ENCODE measurements at places on chromosomes 5 and 9.

DNA sequence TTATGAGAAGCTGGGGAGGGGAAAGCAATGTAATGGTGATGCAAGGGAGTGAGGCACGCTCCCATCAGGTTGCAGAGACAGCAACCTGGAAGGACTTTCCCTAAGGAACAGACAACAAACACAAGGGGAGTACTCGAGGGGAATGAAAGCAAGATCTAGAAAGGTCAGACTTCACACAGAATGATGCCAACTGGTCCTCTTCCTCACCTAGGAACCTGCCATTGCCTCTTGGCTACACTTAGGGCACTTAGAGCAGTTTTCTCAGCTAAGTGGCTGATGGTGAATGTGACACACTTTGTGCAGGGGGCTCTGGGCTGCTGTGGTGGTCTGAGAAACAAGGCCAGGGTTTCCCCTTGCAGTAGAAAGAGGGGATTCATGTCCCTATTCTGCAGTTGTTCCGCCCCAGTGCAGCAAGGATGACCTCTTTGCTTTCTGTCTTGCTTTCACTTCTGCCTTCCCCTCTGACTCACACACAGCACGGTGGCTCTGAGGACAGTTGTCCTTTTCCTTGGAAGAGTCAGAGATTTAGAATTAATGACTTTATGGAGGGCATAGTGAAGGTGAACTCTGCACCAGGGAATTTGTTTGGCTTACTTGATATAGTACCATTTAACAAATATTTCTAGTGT, 394.0 kb upstream of the KLF4 start:
- no peak for DNase-seq

GRCh38 chr5:1788828-1789227, 10.8 kb downstream of the MRPL36 start:
- DNase-seq: no peak

DNA sequence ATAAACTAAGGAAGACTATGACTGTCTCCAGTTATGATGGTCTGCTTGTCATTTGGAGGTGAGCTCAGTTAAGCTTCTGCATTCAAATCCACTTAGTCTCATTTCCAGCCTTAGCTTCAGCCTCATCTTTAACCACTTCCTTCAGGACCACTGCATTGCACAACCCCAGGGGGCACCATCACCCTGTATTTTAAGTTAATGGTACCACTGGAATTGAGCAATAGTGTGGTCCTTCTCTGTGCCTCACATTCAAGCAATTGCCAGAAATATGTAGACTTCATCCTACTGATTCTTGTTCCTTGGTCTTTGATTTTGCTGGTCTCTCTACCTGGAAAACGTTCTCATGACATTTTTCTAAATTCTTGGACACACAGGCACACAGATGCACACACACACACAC, 131.5 kb upstream of the PTPN3 start:
- no peak for DNase-seq

- DNase-seq: no peak
These were observed 417.7 kb downstream of the GADD45G start for GRCh38 chr9:90022474-90022873.

GRCh38 chr5:126100767-126101166, 322.4 kb upstream of the GRAMD2B start:
- no peak for DNase-seq

- DNase-seq: no peak
These were observed 51.9 kb upstream of the RNF38 start for GRCh38 chr9:36451949-36452348.

- no peak for DNase-seq
These were observed 154.3 kb downstream of the PIP5K1B start for GRCh38 chr9:68859347-68859746.

DNA sequence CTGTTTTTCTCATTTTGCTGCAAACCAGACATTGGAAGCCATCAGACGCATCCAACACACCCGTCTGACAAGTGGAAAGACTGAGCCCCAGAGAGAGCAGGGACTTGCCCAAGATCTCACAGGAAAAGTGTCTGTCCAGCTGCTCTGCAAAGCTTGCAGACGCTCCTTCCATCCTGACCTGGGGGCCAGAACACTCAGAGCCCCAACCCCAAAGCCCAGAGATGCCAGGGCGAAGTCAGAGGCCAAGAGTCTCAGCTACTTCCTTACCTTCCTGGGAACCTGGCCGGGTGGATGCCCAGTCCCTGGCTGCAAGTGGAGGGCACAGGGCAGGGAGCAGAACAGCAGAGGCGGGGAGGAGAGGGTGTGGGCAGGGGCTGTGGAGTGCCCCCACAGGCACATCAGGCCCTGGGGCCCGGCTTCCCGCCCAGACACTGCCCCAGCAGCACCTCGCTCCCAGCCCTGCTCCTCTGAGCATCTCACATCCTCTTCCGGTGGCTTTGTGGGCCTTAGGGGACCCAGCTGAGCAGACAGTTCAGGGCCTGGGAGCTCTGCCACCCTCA, 9.7 kb upstream of the RALGDS start:
- no peak for DNase-seq

- DNase-seq: no peak
These were observed 25.8 kb downstream of the UGT3A2 start for GRCh38 chr5:36040651-36041536.

DNA sequence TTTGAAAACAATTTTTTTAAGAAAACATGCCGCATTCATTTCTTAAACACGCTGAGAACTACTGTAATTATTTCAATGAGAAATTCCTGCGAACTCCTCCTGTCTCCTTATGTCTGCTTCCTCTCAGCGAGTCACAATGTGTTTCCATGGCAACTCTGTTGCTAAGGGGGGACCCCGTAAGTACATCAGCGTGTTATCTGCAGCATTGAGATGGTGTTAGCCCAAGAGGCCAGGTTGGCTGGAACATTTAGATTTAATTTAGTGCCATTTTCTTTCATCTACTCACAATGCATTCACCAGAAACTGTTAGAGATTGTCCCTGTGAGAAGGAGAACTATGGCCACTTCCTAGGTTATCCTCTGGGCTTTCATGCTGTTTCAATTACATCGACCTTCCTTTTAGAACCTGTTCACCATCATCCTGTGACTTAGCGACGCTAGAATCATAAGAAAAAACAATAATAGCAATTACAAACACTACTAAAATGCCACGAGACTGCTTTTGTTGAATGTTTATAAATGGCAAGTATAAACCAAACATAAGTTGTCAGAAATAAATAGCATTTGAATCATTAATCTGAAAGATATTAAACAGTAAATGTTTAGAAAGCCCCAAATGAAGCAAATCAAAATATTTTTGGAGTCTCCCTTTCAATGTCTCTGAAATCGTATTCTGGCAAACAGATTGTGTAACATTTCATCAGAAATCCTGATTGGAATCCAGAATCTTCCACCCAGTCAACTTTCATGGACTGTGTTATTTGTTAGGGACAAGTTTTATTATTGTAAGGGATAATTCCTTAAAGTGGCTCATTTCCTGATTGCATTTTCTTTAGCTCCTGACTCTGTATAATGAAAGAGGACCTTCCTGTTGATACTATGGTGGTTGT, 39.7 kb upstream of the SHC3 start:
- DNase-seq: no peak

GRCh38 chr5:167764641-167765289, 526.7 kb upstream of the WWC1 start:
- DNase-seq: peak; percentile 61

DNA sequence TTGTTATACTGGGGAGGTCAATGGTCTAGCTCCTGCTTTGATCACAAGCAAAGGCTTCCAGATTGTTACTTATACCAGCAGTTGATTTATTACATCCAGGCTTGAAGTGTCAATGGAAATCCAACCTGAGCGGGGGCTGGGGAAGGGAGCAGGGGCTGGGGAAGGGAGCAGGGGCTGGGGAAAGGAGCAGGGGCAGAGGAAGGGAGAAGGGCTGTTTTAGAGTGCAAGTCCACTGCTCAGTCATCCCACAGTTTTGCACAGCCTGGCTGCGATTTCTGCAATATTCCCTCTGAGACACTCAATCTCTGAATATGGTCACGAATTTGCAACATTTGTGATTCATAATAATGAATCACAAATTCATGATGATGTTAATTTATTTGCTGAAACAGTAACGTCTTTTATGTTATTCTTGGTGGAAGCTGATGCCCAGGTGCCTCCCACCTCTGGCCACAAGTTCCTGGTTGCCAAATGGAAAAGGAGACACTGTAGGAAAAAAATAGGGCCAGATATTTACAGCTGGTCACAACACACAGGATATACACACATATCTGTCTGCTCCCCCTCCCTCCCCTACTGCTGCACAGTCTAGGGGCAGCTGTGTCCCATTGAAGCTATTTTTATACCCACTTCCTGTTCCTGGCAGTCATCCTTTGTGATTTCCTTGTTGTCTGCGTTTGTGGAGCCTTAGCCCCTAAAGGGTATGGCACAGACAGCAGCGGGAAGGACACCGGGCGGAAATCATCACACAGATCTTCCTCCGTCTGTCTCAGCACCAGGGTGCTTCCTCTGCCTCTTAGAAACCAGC, 325.1 kb downstream of the GADD45G start:
- peak; percentile 55 for DNase-seq

- no peak for DNase-seq
These were observed 8.7 kb downstream of the NREP start for GRCh38 chr5:111748304-111748763.

GRCh38 chr9:96460470-96460869, 10.5 kb downstream of the HABP4 start:
- no peak for DNase-seq

GRCh38 chr5:150641006-150641570, 628 bp downstream of the SYNPO start:
- peak; percentile 78 for DNase-seq

DNA sequence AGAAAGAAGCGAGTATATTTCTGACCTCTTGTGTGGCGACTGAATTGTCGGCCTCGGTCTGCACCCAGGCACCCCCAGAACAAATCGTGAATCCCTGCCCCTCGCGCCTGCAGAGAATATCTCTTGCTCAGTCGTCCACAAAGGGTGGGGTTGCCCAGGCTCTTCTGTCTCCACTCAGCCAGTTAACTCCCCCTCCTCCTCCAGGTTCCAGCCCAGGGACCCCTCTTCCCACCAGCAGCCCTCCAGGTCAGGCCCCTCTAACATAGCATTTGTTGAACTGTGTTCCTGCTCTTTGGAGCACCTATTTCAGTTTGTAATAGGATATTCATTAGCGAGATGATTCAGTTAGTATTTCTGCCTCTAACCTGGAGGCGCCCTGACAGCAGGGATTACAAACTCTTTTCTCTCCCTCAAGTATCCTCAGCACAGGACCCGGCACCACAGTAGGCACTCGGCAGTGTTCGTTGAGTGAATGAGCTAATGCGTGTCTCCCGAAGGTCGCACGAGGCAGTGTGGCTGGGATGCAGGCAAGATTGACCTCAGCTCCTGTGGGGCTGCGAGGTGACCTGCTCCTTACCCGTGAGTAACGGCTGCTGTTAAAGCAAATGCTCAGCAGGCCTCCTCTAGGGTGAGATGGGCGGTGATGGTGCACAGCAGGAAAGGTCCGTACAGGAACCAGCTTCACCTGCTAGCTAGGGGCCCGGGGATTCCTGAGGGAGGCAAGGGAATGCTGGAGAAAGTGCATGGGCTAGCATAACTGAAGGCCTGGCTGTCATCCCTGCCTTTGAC, 25.8 kb downstream of the ZBTB34 start:
- no peak for DNase-seq

DNA sequence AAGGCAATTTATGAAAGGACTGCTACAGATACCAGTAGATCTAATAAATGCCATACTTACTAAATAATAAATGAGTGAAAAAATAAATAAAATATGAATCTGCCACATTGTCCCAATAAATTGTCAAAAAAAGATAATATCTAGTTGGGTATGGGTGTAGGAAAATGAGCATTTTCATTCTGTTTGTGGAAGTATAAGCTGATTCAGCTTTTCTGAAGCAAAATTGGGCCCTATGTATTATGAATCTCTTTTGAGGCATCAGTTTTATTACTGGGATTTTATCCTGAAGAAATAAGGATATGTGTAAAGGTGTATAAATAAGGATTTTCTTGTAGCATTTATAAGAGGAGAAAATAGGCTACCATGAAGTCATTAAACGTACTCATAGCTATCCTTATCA, 46.1 kb downstream of the CAVIN4 start:
- no peak for DNase-seq

DNA sequence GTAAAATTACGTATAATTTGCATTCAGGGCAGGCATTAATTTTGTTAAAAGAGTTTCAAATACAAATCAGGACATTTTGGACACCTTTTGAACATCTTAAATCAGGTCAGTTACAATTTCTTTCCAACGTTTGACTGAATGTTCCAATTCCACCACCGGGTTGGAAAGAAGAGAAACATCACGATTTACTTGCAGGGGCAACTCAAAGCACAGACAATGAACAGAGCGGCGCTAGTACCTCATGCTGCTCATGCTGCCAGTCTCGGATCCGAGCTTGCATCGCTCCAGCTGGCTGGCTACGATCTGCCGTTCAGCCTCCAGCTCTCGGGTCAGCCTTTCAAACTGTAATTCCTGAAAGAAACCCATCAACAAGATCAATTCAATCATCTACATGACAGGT, 339.5 kb downstream of the CTNND2 start:
- no peak for DNase-seq

- DNase-seq: no peak
These were observed 19.8 kb upstream of the PARP8 start for GRCh38 chr5:50646591-50646990.

DNA sequence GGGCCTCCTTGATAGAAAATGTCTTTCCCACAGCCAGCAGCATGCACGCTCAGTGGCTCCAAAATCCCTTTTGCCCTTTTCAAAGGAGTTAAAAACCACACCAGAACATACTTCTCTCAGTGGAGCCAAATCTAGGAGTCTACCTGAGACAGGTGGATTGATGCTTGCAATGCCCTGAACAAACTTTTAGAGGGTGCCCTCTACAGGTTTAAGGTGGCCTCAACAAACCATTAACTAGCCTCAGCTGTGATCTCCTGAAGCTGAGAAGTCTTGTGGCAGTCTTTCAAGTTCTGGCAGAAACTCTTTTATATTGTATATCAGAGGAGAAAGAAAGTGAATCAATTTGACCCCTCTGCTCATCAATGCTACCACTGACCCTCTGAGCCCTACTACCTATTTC, 125.4 kb downstream of the MED27 start:
- DNase-seq: no peak

DNA sequence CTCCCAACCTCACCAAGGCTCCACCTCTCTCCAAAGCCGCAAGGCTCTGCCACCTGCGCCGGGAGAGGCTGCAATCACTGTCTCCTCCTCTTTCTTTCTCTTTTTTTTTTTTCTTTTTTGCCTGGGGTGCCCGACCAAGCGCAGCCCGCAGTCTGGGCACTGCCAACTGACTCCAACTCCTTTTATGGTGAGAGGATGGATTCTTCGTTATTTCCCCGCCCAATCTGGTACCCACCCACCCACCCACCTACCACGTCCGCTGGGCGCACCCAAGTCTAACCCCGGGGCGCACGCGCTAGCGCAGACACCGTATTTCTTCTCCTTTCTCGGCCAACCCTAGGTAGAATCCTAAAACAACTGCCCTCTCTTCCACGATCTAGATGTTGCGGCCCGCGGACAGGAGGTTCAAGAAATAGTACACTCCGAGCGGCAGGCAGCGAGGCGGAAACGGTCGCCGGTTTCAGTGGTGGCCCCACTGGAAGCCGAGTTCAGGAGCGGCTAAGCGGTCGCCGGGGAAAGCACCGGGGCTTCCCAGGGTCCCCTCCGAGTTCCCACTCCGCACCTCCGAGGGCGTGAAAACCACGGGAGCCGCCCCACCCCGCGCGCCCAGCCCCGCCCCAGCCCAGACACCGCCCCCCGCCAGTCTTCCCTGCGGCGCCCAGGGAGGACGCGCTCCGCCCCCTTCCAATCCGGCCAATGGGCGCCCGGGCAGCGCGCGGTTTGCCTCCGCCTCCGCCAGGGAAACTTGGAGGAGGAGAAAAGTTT, 385 bp upstream of the PTGER4 start:
- peak; percentile 95 for DNase-seq

- no peak for DNase-seq
These were observed 1728.3 kb upstream of the CDH9 start for GRCh38 chr5:28766565-28767158.

Data from islet precursor cell (in vitro differentiated cells).